ENCODE measurements at places on chromosomes 3 and 15.
A peak's percentile ranks its signal among the peaks of the same experiment; 100 is the strongest.

- DNase-seq = no peak
Measured at GRCh38 chr15:33810806-33811205, 157.5 kb upstream of the CHRM5 start.

DNA sequence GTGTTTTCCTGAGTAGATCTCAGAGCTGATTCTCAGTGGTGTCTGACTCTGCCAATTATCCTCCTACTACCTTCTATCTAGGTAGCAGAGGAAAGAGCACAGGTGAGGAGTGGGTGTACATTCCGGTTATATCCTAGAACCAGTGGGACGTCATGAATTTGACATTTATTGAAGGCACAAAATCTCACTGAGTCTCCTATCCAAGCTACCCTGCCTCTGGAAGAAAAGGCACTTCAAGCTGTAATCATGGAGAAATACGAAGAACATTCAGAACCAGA lies 952.2 kb downstream of the TUSC7 start:
- DNase-seq = no peak

- peak; percentile 81 for DNase-seq
Measured at GRCh38 chr3:187319699-187320302, 28.3 kb upstream of the MASP1 start.

GRCh38 chr3:184203526-184203925 lies 17.5 kb downstream of the ABCF3 start:
- no peak for DNase-seq

- no peak for DNase-seq
Measured at GRCh38 chr15:39478996-39479395, 101.9 kb upstream of the THBS1 start.
